ENCODE measurements at places on chromosomes 7 and 10. TPM values are rescaled to one million over a fixed set of nuclear protein-coding genes. Genes with fewer than 3 reads are reported as not detected.

DNA sequence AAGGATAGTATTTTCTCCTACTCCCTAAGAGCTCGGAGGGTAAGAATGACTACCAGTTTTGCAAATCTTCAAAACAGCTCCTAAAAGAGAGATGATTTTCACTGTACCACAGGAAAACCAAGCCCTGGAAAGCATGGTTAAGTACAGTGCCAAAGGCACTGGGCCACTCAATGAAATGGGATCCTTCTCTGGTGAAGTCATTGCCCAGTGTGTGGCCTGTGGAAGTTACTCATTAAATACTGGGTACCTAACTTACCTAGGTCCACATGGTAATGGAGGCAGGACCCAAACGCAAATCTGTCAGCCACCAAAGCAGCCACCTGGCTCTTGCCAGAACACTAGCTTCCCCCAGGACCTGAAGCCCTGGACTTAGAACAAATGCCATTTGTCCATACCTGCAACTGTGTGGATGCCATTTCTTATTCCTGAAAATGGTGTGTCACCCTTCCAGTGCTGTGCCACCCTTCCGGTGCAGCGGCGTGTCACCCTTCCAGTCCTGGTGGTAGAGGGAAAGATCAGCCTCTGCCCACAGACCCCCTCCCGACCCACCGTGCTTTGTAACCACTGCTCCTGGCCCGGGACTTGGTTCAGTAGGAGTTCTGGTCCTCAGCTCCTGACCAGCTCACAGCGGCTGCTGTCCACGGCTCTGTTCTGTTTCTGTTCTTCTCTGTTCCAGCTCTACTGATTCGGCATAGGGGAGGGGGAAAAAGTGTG lies 659.2 kb downstream of the SDK1 start:
- peaks cover 6% of the 10 kb centered on the region for H3K4me1 ChIP-seq
- no peak overlapping the region for H3K4me3 ChIP-seq
- H3K27me3 ChIP-seq = no peaks in the 10 kb centered on the region
- no peaks in the 10 kb centered on the region for H3K36me3 ChIP-seq
- H3K27ac ChIP-seq = no peak overlapping the region

DNA sequence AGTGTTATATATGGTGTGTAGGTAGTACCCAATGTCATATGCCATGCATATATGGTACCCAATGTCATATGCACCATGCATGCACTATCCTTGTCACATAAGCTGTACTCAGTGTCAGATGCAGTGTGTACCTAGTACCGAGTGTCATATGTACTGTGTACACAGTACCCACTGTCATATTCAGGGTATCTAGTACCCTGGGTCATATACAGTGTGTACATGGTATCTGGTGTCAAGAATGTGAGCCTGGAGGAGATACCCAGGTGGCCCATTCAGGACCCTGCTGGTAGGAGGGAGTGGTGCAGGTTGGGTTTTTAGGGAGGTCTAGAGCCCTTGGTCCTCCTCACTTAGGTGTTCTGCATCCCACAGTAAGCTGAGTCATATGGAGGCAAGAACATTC lies 1.8 kb downstream of the ZMYND11 start:
- peaks cover 42% of the 10 kb centered on the region for H3K4me1 ChIP-seq
- H3K36me3 ChIP-seq = no peaks in the 10 kb centered on the region
- no peak for DNase-seq
- no peaks in the 10 kb centered on the region for H3K27me3 ChIP-seq
- no peak overlapping the region for H3K27ac ChIP-seq

GRCh38 chr10:77969114-77969513 lies 42.6 kb upstream of the DLG5 start:
- DNase-seq = no peak
- H3K4me3 ChIP-seq = no peak overlapping the region
- H3K4me1 ChIP-seq = no peaks in the 10 kb centered on the region
- H3K27me3 ChIP-seq = no peaks in the 10 kb centered on the region
- no peak overlapping the region for H3K27ac ChIP-seq

- no peaks in the 10 kb centered on the region for H3K27me3 ChIP-seq
- DNase-seq = no peak
- no peaks in the 10 kb centered on the region for H3K4me1 ChIP-seq
- no peak overlapping the region for H3K4me3 ChIP-seq
These were observed 229.8 kb downstream of the FOXP2 start for GRCh38 chr7:114644455-114644854.

GRCh38 chr10:94000638-94001415 lies 7.1 kb downstream of the PLCE1 start:
- no peaks in the 10 kb centered on the region for H3K36me3 ChIP-seq
- no peak for DNase-seq
- H3K27me3 ChIP-seq = no peaks in the 10 kb centered on the region
- H3K4me1 ChIP-seq = no peaks in the 10 kb centered on the region

DNA sequence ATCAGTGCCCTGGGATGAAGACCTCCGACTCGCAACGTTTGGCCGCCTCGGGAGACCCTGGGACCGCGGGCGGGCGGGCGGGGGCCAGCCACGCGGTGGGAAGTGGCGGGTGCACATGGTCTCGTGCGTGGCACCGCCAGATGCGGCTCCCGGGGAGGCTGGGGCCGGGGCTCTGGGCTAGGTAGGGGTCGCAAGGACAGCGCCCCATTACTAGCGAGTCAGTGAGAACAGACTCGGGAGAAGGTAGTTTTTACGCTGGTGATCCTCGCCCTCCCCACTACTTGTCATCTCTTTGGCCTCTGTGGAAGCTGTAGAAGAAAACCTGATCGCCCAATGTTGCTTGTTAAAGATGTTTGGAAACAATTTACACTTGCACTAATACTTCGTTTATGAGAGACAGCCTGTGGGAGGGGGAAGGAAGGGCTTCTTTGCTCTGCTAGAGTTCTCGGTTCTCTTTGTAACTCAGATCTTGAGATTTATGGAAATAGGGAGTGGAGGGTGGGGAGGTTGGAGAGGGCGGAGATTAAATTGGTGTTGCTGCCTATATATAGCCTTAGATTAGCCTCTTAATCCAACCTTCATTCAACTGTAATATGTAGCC lies 591 bp downstream of the BZW2 start:
- no peaks in the 10 kb centered on the region for H3K4me1 ChIP-seq
- H3K27me3 ChIP-seq = no peaks in the 10 kb centered on the region
- peak overlapping the region; percentile 95 for H3K4me3 ChIP-seq
- H3K27ac ChIP-seq = peak overlapping the region; percentile 96

GRCh38 chr10:71161425-71161824 lies 50.9 kb upstream of the UNC5B start:
- no peaks in the 10 kb centered on the region for H3K4me1 ChIP-seq
- no peaks in the 10 kb centered on the region for H3K36me3 ChIP-seq
- H3K27ac ChIP-seq = no peak overlapping the region
- no peak overlapping the region for H3K4me3 ChIP-seq
- H3K27me3 ChIP-seq = no peaks in the 10 kb centered on the region

DNA sequence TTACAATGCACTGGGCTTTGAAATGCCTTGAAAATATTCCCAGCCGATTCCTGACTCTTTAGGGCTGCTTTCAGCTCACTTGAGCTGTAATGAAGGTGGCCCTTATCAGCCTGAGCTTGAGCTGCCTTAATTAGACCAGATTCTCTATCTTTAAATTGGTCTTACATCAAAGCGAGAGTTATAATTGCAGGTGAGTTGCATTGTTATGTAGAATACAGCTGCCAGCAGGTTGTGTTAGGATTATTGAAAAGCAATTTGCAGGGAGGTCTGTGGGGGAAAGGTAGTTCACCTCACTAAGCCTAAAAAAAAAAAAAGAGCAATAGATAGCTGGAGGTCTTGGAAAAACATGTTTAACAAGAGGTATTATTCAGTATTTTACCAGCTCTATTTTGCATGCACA lies 142.2 kb upstream of the HABP2 start:
- no peaks in the 10 kb centered on the region for H3K36me3 ChIP-seq
- H3K27me3 ChIP-seq = no peaks in the 10 kb centered on the region
- H3K4me1 ChIP-seq = no peaks in the 10 kb centered on the region

DNA sequence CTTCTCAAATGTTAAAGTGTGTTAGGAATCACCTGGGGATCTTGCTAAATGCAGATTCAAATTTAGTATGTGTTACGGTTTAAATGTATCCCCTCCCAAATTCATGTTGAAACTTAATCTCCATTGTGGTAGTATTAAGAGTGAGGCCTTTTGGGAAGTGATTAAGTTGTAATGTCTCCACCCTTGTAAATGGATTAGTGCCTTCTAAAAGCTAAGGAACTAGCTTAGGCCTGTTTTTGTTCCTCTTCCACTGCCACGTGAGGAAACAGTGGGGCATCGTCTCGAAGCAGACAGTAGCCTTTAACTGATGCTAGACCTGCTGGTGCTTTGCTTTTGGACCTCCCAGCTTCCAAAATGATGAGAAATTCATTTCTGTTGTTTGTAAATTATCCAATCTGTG lies 52.3 kb upstream of the SEMA3D start:
- H3K4me3 ChIP-seq = no peak overlapping the region
- no peaks in the 10 kb centered on the region for H3K4me1 ChIP-seq
- H3K27me3 ChIP-seq = no peaks in the 10 kb centered on the region
- no peaks in the 10 kb centered on the region for H3K36me3 ChIP-seq
- no peak overlapping the region for H3K27ac ChIP-seq

DNA sequence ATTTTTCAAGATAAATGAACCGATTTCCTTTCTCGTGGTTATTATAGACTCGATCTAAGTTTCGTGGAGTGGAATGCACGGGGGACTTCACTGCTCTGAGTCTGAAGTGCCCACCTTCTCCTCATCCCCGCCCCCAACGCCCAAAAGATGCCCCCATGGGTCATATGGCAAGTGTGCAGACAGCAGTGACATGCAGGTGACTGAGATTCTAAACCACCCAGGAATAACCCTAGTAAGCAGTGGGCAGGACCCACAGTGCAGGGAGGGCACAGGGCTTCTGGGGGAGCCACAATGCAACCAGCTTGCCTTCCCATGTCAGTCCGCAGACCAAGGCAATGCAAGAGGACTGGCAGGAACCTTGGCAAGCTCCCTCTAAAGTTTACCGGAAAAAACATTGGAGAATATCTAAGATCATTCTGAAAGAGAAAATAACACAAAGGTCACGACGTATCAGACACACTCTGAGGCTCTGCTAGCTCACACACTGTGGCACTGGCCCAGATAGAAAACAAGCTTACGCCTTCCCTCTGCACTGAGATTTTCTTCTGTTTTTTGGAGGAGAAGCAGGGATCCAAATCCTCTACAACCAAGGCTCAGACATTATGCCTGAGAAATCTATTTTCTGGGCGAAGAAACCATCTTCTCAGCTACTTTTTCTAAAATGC lies 239.6 kb downstream of the MAD1L1 start:
- DNase-seq = no peak
- H3K4me3 ChIP-seq = no peak overlapping the region
- H3K27ac ChIP-seq = no peak overlapping the region
- no peaks in the 10 kb centered on the region for H3K36me3 ChIP-seq
- H3K4me1 ChIP-seq = no peaks in the 10 kb centered on the region
- no peaks in the 10 kb centered on the region for H3K27me3 ChIP-seq

- H3K36me3 ChIP-seq = no peaks in the 10 kb centered on the region
- no peaks in the 10 kb centered on the region for H3K4me1 ChIP-seq
- no peak for DNase-seq
- no peak overlapping the region for H3K4me3 ChIP-seq
- no peak overlapping the region for H3K27ac ChIP-seq
These were observed 162.2 kb upstream of the FAM3C start for GRCh38 chr7:121558288-121558687.

GRCh38 chr10:64863836-64864235 lies 1342.6 kb downstream of the REEP3 start:
- no peak overlapping the region for H3K27ac ChIP-seq
- no peak overlapping the region for H3K4me3 ChIP-seq
- no peaks in the 10 kb centered on the region for H3K36me3 ChIP-seq
- no peaks in the 10 kb centered on the region for H3K27me3 ChIP-seq

GRCh38 chr10:35503578-35503977 lies 101.6 kb upstream of the GJD4 start:
- no peak overlapping the region for H3K4me3 ChIP-seq
- no peaks in the 10 kb centered on the region for H3K27me3 ChIP-seq
- no peaks in the 10 kb centered on the region for H3K36me3 ChIP-seq
- H3K4me1 ChIP-seq = no peaks in the 10 kb centered on the region
- no peak for DNase-seq

DNA sequence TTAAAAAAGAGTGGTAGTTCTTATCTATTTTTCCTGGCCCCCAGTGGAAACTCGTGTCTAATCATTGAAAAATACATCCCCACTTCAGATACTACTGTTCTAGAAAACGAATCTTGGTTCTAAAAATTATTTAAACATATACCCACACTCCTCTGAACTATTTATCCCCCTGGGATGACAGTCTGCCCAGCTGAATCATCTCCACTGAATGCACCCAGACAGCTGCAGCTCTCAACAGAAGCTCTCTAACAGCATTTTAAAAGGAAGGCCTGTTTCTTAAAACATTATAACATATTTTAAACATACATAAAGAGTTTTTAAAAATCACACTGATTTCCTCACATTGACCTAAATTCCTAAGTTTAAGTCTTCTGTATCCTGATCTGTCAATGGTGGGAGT lies 544.6 kb upstream of the PHF14 start:
- H3K27ac ChIP-seq = no peak overlapping the region
- H3K36me3 ChIP-seq = no peaks in the 10 kb centered on the region
- no peak for DNase-seq

DNA sequence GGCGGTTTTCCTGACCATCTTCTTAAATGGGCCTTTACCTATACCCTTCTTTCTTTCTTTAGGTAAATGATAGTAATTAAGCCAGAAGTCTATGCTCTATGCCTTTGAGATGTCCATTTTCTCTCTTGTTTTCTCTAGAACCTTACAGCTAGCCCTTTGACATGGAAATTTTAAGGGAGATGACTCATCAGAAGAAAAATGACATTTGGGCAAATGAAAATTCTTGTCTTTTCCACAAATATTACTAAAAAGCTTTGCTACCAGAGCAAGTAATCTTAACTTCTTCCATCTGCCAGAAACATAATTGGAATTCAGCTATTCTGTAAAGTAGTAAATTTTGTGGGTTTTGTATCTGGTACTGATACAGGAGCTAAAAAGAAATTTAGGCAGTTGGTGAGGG lies 59.5 kb downstream of the CCDC3 start:
- no peaks in the 10 kb centered on the region for H3K4me1 ChIP-seq
- H3K4me3 ChIP-seq = no peak overlapping the region
- no peaks in the 10 kb centered on the region for H3K36me3 ChIP-seq
- no peak for DNase-seq
- no peak overlapping the region for H3K27ac ChIP-seq

The GJD4 gene
- not detected for total RNA-seq

The WASL gene
- total RNA-seq = 13.2 TPM

The CPA1 gene
- total RNA-seq = 37,514 TPM

The LIPK gene
- not detected for total RNA-seq

The CFTR gene
- total RNA-seq = 302 TPM

The FBXL13 gene
- total RNA-seq = 1.8 TPM
